ENCODE measurements at places on chromosomes 7 and 10.

DNA sequence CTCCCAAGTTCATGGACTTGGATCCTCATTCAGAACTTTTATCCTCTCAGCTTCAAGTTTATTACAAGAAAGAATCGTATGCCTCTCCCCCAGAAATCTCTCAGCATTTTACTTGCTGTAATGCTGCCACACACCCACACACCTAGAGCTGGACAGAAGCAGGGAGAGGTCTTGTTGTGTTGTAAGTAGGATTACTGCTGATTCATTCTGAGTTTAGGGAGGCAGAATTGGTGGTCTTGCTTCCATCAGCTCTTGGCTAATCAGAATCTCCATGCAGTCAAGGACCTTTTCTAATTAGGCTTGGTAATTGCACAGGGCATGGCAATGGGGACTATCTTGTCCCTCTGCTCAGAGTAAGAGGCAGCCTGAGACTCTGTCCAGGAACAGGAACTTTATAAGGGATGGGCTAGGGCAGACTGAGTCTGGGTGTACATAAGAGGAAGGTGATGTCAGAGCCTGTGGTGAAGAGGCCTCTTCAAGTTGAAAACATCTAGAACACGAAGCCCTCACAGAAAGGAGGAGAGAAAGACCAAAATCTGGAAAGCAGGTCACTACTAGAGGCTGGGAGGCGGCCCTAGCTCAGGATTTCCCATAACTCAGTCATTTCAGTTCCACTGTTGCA lies 7.0 kb upstream of the PTPRE start:
- no peak for DNase-seq

DNA sequence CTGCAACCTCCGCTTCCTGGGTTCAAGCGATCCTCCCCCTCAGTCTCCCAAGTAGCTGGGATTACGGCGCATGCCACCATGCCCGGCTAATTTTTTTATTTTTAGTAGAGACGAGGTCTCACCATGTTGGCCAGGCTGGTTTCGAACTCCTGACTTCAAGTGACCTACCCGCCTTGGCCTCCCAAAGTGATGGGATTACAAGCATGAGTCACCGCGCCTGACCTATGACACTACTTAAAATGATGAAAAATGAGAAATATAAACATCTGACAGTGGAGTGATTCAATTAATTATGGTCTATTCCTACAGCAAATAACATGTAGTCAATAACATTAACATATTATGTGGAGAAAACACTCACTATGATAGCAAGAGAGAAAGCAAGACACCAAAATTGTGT lies 2.2 kb downstream of the BRAT1 start:
- DNase-seq, result no peak

- DNase-seq, result no peak
Measured at GRCh38 chr7:87590578-87590977, 10.1 kb downstream of the ABCB1 start.

- no peak for DNase-seq
Measured at GRCh38 chr10:32412499-32412853, 33.5 kb upstream of the CCDC7 start.

- no peak for DNase-seq
Measured at GRCh38 chr7:102897211-102897631, 15.6 kb upstream of the LRRC17 start.

GRCh38 chr7:27277628-27278027 lies 35.0 kb downstream of the EVX1 start:
- DNase-seq, result no peak

- no peak for DNase-seq
Measured at GRCh38 chr7:101767544-101767943, 49.9 kb upstream of the CUX1 start.

GRCh38 chr10:35194471-35194870 lies 67.8 kb downstream of the CREM start:
- no peak for DNase-seq

- no peak for DNase-seq
Measured at GRCh38 chr10:45500304-45500703, 126.3 kb downstream of the ALOX5 start.

- DNase-seq, result no peak
Measured at GRCh38 chr7:97479740-97480290, 252.1 kb upstream of the TAC1 start.

DNA sequence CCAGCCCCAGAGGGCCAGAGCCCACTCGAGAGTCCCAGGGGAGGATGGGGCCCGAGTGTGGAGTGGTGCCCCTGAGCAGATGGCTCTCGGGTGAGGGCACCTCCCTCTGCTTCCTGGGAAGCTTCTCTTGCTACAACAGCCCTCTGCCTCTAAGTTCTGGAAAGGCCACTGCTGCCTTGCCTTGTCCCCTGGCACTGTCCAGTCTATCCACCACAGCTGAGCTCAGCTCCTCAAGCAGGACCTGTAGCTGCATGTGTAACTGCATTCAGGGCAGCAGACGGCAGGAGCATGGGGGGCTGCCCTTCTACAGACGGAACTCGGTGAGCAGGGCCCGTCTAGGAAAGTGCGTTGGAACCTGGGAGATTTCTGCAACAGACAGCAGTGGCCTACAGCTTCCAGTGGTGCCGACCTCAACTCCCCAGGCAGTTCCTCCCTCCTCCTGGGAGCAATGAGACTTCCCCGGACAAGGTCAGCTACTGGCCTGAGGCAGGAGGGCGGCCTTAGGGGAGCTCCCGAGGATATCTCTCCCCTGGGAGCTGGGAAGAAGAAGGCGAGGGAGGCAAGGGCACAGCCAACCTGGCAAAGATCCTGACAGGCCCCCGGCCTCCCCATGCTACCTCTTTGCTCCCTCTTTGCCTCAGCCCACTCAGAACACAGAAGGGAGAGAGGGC lies 88.5 kb downstream of the DLG5 start:
- no peak for DNase-seq

DNA sequence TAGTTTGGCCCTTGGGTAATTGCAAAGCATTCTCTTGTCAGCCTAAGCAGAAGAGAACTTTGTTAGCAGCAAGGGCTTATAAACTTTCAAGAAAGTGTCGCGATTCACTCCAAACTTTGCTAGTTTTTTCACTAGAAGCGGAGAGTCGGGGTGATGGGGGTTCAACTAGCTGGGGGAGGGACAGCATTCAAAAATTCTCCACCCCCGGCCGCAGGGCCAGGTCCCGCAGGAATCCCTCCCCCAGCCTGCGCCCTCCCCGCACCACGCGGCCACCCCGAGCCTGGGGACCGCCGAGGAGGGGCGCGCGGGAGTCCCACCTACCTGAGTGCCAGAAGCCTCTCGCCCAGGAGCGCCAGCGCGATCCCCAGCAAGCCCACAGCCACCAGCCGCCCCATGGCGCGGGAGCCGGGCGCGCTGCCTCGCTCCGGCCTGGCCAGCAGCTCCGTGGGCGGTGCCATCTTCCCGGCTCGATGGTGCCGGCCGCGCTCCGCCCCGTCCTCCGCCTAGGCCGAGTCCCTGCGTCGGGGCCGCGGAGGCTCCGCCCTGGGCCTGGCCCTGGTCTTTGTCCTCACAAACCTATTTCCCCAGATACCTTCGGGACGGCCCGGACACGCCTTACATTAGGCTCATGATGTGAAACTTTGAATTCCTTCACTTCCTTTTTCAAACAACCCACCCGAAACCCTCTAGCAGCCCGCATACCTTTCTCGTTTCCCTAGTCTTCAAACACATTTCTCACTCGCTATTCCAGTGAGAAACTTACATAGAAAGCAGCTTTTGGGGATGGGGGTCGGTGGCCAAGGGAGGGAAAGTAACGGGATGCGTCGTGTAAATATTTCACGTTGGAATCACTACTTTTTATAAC lies at the start of gene PON2:
Gene PON2, minus strand, starts transcription at position 472 of the 865 bp plus-strand sequence. Its CDS starts 77 bp downstream, at position 395.
- peak; percentile 92 for DNase-seq

DNA sequence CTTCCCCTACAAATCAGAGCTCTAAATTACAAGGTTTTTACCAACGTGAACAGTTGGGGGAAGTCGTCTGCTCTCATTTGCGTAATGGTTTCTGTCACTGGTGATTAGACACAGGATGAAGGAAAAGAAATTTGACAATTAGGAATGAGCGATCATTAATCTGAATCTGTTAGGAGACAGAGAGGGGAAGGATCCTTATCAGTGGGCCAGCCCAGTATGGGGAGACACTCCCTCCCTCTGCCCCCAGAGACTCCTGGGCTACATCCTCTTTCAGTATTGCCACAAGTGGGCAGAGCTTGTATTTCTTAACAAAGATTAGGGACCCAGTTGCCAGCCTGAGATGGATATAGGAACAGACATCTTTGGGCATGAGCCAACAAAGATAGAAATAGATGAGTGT lies 15.5 kb downstream of the HIF1AN start:
- DNase-seq, result no peak

DNA sequence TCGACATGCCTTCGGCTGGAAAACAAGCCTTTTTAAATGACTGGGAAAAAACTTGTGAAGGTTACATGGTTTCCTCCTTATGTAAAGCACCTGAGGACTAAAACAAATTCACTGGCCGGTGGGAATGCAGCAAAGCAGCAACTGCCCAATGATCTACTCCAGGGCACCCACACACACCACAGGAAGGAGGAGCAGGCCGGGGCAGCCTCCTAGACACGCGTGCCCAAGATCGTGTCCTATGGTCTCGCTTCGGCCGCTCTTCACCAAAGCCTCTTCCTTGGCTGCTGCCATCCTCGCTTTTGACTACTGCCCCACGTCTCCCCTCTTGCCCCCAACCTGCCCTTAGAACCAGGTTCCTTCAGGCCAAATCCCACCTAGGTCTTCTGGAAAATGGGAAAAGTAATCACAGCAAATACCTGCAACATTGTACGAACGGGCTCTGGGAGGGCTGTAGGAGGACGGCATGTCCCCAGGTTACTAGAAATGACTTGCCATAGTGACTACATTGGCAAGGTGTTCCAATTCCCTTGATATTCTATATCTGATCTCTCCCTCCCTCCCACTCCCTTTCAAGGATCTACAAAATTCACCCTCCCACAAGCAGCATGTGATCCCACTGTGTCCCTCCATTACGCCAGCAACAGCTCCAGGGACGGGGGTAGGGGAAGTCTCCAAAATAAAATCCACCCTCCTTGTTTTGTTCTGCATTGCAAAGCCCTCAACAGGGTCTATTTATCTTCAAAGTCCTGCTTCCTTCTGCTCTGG lies 84.9 kb downstream of the RNF216 start:
- DNase-seq, result no peak

- no peak for DNase-seq
Measured at GRCh38 chr7:108034586-108034985, 31.6 kb upstream of the LAMB1 start.

GRCh38 chr7:81608748-81609382 lies 161.0 kb downstream of the HGF start:
- DNase-seq, result no peak

GRCh38 chr7:110224643-110225042 lies 866.3 kb upstream of the LRRN3 start:
- DNase-seq, result no peak

DNA sequence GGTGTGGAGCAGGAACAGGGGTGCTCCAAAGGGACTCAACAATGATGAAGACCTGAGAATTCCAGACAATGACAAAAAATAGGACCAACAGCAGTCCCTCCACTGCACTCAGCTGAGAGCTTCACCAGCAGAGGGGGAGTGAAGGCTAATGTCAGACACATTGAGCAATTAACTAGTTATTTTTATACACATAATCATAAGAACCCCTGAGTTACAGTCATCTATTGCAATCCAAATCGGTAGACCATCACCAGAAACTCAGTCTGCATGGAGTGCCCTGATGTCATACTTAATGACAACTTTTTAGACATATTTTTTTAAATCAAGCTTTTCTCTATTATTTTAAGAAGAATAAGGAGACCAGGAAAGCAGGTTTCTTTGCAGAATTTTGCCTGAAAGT lies 30.6 kb upstream of the IKZF1 start:
- no peak for DNase-seq

DNA sequence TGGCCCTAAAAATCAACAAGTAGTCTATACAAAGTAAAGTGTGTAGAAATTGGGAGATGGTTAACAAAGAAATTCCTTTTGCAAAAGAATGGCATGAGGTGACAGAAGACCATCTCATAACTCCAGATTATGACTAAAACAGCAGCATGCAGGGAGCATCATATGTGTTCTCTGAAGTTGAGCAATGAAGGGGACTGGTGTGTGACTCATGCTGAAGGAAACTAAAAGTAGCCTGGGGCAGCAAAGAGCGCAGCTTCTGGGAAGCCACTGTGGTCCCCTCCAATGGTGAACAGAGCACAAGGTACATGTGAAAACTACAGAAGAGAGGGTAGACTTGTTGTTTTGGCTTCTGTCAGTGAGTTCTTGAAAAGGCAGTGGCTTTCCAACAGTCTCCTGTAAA lies 133.4 kb downstream of the MACC1 start:
- DNase-seq, result peak; percentile 26

- no peak for DNase-seq
Measured at GRCh38 chr10:29358010-29358616, 69.2 kb downstream of the LYZL1 start.

- no peak for DNase-seq
Measured at GRCh38 chr7:4067476-4067760, 614.7 kb upstream of the FOXK1 start.

- no peak for DNase-seq
Measured at GRCh38 chr10:13337827-13338196, 10.3 kb downstream of the SEPHS1 start.

DNA sequence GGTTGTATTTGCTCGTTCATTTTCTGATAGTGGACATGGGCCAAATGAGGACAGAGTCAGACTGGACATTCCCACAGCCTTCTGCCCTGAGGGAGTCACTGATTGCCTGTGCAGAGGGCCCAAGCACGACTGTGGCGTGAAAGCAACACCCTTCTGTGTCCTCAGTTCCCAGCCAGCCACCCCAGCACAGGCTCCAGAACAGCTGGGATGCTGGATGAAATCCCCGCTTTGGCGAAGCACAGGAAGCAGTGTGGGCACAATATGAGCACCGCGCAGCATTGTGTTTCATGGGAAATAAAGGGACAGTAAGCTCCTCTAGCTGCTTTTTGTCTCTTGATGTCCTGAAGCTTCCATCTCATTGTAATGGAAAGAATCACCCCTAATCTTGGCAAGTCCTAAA lies 20.5 kb downstream of the TRIL start:
- no peak for DNase-seq

- no peak for DNase-seq
Measured at GRCh38 chr10:26879744-26880143, 19.0 kb upstream of the ABI1 start.

DNA sequence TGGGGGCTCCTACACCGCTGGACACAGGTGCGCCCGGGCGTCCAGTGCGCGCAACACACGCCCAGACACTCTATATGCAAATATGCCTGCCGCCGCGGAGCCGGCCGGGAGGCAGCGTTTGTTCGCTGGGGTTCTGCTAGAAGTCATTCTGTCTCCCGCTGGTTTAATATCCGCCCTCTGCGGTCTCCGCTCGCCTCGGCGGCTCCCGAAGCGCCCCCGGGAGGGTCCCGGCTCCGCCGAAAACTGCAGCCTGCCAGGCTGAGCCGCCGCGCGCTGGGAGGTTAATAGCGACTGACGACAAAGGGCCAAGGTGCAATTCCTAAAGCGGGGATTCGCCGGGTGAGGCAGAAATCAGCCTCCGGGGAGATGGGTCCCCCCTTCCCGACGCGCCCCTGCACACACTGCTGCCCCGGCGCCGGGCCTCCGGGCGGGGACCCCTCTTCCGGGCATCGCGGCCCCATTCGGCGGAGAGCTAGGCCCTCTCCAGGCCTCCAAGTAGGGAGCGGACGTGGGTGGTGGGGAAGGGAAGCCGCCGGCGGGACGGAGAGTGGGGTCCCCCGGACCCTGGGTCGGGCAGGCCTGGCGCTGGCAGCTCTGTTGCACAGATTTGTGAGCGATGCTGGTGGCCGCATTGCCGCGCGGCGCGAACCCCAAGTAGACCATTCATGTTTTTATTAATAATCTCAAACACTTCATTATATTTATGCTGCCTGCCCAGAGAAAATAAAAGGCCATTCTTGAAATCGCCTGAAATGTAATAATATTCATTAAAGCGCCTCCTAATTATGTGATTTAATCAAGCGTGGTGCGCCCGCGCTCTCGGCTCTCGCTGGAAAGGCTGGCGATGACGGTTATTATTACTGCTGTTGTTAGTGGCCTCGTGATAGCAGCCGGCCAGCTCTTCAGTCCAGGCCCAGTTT lies 9.1 kb downstream of the EN2 start:
- no peak for DNase-seq

Data from AG08396 (cell line).